ENCODE measurements at places on chromosomes 5 and 9.

DNA sequence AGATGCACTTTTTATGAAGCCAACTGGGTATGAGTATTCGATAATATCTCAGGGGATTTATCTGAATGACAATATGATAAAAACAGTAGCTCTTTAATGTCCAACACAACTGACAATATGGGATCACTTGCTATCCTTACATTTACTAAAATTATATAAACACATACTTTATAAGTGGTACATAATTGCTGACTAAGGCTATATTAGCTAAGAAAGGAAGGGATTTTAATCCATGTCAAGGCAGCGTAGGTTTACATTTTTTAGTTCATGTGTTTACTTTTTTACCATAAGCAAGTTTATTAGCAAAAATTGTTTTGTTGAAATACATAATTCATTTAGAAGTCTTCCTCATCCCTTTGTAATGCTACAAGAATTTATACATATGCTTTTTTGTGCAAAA is 796.2 kb downstream of the TLE1 start:
- no peak for DNase-seq

DNA sequence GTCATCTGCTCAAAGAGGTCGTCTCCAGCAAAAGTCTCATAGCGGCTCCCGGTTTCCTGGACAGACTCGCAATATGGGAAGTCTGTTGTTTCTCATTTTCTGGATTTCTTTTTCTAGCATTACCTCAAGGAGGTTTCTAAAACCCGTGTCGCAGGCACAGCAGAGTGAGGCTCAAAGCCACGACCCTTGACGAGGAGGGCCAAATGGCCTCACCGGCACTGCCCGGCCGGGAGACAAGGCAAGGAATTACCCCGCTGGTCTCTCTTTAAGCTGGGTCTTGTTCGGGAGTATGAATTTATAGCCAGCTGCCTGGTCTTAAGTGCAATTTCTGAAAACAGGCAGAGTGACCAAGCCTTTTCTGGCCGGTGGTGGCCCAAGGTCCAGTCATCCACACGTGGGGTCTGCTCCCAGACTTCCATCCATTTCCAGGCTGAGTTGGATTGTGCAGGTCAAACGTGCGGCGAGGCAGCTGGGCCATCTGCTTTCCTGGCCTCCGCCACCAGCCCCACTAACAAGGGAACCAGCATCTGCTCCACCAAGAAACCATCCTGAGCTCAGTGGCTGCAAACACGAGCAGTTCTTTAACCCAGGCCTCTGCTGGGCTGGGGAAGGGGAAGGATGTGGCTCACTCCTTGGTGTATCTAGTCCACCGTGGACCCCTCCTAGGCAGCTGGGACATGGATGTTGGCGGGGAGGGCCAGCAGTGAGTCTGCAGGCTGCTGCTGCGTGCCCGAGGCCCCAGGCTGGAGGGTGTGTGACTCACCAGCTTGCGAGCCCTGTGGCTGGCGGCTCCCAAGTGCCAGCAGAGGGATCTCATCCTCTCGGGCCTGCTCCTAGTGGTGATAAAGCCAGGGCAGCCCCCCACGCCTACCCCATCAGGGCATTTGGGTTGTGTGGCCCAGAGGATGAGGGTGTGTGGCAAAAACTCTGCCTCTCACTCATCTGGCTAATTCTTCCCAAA is 55.6 kb upstream of the COL5A1 start:
- no peak for DNase-seq

- no peak for DNase-seq
These were observed 132.8 kb upstream of the PAPPA start for GRCh38 chr9:116020801-116021200.

DNA sequence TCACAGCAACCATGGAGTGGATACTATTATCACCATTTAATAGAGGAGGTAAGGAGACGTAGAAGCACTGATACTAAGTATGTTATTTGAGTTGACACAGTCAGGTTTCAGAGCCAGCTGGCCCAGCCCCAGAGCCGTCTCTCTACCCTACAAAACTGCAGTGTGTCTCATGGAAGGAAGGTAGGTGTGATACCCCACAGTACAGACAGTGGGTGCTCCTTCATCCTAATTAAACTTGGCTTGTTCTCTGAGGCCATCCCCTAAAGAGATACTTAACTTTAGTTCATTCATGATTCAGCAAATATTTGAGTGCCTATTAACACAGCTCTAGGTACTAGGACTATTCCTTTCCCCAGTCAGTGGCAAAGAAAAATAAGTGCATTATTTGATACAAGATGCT is 22.6 kb downstream of the PIP5K1B start:
- peak; percentile 56 for DNase-seq

DNA sequence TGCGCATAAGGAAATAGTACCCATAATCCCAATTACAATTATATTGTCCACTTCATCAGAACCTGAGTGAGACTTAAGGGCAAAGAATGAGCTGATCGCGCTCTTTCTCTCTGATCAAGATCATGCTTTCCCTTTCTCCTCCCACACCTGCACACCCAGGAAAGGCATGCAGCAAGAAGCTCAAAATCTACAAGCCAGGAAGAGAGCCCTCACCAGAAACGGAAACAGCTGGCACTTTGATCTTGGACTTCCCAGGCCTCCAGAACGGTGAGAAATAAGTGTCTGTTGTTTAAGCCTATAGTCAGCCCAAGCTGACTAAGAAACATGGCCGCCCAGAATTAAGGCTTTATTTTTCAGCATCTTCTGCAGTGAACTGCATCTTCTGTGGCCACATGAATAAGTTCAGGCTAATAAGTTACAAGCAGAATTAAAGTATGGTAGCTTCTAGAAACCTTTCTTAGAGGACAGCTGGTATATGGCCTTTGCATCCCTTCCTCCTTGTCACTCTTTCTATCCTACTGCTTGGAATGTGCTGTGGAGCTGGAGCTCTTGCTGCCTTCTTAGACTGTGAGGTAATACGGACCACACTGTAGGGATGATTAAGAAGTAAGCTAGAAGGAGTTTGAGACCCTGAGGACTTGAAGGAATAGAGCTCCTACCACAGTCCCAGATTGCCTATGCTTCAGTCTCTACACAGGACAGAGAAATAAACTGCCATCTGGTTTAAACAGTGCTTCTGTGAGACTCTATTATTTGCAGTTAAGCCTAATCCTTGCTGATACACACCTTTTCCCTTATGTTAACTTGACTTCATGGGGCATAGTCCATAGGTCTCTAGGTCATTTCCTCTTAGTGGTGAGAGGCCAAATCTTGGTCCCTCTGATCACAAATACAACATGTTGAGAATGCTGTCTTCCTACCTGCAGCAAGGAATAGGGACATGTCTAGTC is 17.2 kb downstream of the OR2S2 start:
- DNase-seq: no peak

GRCh38 chr5:52772668-52773067 is 15.0 kb upstream of the ITGA1 start:
- no peak for DNase-seq

DNA sequence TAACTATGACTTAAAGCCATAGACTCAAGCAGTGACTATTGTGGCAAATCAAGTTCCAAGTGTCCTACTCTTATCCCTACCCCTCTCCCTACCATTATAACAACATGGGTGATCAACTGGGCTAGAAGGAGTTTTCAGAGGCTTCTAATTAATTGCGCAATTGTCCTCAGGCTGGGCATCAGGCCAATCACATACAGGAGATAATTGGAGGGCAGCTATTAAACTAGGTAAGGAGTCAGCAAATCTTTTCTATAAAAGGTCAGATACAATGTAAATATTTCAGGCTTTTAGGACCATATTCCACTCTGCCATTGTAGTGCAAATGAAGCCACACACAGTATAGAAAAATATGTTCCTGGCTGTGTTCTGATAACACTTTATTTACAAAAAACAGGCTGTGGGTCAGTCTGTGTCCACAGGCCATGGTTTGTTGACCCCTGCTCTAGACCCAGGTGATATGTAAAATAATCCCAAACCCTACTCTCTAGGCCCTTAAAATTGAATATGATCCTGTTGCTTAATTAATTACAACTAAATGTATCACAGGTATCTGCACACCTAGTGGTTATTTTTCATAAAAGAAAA is 141.4 kb upstream of the PIK3R1 start:
- DNase-seq: no peak

- no peak for DNase-seq
These were observed 75.4 kb downstream of the MRPL36 start for GRCh38 chr5:1723957-1724821.

GRCh38 chr5:151745071-151745705 is 13.2 kb downstream of the ATOX1 start:
- peak; percentile 61 for DNase-seq

DNA sequence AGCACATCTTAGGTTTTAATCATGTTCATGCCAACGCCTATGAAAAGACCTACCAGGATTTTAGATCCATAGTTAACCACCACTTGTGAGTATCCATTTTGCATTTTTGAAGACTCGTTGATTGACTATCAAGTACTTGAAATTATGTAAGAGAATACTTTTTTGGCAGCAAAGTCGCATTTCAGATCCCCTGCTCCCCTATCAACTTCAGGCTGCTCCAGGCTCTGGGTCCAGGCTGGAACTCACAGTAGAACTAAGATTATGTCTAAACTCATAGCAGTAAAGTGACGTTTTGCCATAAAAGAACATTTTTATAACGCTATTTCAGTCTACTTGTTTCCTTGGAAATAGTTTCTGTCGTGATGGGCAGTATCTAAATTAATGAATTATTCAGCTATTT is 267.7 kb downstream of the FANCC start:
- no peak for DNase-seq

DNA sequence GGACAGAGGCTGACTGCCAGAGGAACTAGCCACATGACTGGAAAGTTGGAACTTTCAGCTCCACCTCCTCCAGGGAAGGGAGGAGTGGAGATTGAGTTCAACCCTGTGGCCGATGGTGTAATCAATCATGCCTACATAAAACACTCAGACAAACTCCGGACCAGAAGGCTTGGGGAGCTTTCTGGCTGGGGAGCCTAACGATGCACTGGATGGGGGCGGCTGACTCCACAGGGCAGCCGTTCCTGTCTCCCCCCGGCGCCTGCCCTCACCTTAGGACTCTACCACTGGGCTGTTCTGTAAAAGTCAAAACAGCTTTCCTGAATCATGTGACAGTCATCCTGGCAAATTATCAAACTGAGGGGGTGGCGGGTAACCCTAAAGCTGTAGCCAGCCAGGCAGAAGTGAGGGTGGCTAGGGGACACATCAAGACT is 58.0 kb downstream of the GOLM1 start:
- DNase-seq: no peak

DNA sequence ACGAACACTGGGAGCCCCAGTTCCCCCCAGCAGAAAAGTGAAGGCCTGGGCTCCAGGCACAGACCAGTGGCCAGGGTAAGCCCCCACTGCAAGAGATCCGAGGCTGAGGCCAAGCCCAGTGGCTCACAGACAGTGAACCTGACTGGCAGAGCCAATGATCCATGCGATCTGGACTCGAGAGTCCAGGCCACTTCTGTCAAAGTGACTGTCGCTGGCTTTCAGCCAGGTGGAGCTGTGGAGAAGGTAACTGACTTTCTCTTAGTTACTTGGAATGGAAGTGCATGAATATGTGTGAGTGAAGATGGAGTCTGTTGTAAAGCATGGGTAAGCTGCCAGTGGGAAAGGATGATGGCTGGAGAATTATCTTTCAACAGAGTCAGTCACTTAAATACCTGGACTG is 99.7 kb downstream of the GOLPH3 start:
- DNase-seq: peak; percentile 55

GRCh38 chr5:52710310-52710971 is 77.3 kb upstream of the ITGA1 start:
- no peak for DNase-seq

DNA sequence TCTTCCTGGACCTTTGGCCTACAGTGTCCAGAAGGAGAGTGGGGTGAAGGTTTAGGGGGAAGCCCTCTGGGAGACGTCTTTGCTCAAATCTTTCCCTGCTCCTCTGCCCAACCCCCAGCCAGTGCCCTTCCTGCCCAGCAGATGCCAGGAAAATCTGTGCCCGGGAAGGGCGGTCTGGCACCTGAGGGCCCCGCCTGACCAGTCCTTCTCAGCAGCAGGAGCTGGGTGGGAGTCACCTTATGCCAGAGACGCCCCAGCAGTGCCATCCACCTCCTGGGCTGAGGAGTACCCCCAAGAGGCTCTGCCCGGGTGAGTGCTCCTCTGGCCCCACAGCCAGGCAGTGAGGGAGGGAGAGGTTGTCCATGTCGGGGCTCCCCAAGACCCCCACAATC is 14.9 kb upstream of the CERCAM start:
- no peak for DNase-seq

- no peak for DNase-seq
These were observed 32.4 kb upstream of the STX17 start for GRCh38 chr9:99873943-99874584.

- no peak for DNase-seq
These were observed 8.7 kb upstream of the NDUFB6 start for GRCh38 chr9:32581512-32582143.

DNA sequence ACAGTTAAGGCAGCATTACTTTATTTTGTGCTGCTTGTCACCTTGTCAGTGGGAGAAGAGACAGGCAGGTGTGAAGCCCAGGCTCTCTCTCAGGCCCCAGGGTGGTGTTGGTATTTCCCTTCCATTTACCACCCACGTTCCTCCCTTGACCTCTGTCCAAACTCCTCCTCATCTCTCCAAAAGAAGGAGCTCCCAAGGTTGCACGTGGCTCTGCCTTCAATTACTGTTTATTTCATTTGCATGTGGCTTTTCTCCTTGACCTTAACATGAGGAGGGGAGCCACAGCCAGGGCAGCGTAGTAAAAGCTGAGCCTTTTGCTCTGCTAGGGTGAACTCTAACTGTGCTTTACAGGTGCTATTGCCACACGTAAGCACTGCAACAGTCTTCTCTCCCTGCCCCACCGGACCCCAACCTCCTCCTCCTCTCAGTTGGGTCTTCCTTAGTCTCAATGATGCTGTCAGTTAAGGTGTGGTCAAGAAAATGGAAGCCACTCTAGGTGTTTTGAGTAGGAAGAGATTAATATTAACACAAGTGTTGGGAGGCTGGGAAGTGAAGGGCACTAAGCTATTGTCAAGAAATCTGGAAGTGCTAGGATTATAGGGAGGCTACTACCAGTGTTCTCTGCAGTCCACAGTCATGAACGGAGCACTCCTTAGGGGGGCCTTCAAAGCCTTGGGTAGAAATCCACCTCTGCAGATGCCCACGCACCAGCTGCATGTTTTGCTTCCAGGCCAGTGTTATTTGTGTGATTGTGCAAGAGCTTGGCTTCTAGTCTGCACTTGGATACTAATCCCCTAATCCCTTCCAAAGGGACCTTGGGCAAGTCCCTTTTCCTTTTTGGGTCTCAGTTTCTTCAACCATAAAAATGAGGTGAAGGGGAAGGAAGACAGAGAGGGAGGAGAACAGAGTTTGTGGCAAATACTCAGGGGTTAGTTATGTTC is 3.9 kb upstream of the ALDH1B1 start:
- peak; percentile 47 for DNase-seq

GRCh38 chr9:95077053-95077765 is 240.3 kb downstream of the FANCC start:
- DNase-seq: peak; percentile 51

- DNase-seq: no peak
These were observed 81.6 kb upstream of the GDNF start for GRCh38 chr5:37921452-37921851.

GRCh38 chr5:56190497-56190896 is 42.6 kb downstream of the ANKRD55 start:
- no peak for DNase-seq
